ENCODE measurements at places on chromosomes 16 and 17.

DNA sequence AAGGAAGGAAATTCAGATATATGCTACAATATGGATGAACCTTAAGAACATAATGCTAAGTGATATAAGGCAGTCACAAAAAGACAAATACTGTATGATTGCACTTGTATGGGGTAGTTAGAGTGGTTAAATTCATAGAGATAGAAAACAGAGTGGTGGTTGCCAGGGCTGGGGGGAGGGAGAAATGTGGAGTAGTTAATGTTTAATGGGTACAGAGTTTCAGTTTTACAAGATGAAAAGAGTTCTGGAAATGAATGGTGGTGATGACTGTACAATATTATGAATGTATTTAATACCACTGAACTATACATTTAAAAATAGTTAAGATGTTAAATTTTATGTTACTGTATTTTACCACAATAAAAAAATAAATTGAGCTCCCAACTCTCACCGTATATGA is 157.9 kb downstream of the TOX3 start:
- DNase-seq: no peak

- no peak for DNase-seq
Measured at GRCh38 chr16:8850279-8850885, 18.4 kb downstream of the CARHSP1 start.

DNA sequence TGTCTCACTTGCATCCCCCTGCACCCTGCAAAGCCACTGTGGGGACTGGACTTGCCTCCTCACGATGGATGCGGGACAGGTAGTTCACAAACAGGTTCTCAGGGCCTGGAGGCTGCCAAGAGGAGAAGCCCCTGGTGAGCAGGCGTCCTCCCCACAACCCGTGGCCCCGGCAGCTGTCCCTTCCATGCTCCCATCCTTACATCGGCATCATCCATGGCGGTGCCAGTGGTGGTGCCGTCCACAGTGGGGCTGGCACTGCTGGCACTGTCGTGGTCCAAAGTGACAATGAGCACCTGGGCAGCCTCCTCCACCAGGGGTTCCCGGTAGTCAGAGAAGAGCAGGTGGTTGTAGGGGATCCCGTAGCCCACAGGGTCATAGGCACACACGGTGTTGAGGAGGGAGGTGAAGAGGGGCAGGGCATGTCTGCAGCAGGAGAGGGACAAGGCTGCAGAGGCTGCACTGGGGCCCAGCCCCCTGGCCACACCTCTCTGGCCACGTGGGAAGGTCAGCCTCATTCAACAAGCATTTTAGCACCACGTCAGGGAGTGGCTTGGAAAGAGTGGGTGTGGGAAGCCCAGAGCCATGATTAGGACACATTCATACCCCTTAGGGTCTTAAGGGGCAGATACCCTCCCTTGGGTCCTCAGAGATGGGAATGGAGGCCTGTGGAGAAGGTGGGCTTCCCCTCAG is 12.6 kb downstream of the HID1 start:
- no peak for DNase-seq

- no peak for DNase-seq
Measured at GRCh38 chr17:34447406-34447805, 84.4 kb upstream of the CCL1 start.

GRCh38 chr17:80426671-80427326 is 11.8 kb downstream of the ENDOV start:
- DNase-seq: peak; percentile 77

- no peak for DNase-seq
Measured at GRCh38 chr17:50492214-50492613, 13.6 kb downstream of the RSAD1 start.

GRCh38 chr17:40850293-40850972 is 16.6 kb downstream of the KRT12 start:
- DNase-seq: no peak

- DNase-seq: peak; percentile 54
Measured at GRCh38 chr17:43778337-43779144, at the start of gene DUSP3. DUSP3 (minus strand) TSS chr17:43778977; CDS start chr17:43778924, 53 bp downstream.

GRCh38 chr17:43350888-43351361 is 47.9 kb upstream of the ARL4D start:
- no peak for DNase-seq

DNA sequence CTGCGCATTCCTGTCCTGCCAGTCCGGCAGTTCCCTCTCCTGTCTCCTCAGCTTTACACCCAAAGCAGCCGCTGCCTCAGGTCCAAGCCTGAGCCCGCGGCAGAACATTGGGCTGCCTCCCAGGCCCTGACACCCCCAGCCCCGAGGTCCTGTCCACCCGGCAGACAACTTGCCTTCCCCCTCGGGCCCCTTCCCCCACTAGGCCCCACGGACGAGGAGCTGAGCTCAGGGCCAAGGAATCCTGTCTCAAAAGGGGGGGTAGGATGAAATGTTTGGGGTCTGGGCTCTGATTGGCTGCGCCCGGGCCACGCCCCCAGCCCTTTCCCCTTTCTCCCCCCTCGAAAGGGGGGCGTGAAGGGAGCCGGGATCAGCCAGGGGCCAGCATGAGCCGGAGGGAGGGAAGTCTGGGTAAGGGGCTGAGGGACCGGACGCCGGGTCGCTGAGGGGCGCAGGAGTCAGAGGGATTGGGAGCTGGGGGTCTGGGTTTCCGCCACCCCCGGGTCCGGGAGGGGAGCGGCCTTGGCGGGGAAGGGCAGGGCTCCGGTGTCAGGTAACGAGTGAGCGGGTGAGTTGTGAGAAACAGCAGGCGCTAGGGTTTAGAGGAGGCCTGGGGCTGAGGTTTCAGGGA is at the start of gene CTF1:
Gene CTF1 (plus strand): TSS at position 354 of the 628 bp plus-strand sequence. CDS start 30 bp downstream, at position 384.
- DNase-seq: no peak

DNA sequence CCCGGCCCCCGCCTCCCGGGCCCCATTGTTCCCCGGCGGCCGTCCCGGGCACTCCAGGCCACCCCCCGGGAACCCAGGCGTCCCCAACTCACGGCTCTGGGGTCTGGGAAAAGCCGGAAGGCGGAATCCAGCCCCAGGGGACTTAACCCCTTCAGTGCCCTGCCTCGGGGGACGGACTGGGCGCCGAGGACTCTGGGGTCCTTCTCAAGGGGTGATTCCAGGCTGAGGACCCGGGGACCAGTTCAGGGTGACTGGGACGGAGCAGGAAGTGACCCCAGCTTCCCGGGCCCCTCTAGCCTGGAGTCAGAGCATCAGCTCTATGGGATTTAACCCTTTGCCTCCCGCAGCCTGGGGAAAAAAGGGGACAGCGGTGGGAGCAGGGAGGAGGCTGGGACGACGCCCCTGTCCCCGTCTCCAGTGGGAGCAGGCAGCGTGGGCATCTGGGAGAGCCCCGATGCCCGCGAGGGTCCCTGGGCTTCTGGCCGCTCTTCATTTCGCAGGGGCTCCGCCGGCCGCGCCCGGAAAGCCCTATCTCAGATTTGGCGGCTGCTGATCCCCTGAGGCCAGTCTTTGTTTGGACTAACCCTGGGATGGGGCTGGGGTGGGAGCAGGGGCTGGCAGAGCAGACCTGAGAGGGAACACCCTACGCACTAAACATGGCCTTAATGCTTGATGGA is at the start of gene ZNF629:
Gene ZNF629 (minus strand): TSS at position 270 of the 677 bp plus-strand sequence. CDS start 2,723 bp downstream, outside the sequence.
- peak; percentile 22 for DNase-seq

DNA sequence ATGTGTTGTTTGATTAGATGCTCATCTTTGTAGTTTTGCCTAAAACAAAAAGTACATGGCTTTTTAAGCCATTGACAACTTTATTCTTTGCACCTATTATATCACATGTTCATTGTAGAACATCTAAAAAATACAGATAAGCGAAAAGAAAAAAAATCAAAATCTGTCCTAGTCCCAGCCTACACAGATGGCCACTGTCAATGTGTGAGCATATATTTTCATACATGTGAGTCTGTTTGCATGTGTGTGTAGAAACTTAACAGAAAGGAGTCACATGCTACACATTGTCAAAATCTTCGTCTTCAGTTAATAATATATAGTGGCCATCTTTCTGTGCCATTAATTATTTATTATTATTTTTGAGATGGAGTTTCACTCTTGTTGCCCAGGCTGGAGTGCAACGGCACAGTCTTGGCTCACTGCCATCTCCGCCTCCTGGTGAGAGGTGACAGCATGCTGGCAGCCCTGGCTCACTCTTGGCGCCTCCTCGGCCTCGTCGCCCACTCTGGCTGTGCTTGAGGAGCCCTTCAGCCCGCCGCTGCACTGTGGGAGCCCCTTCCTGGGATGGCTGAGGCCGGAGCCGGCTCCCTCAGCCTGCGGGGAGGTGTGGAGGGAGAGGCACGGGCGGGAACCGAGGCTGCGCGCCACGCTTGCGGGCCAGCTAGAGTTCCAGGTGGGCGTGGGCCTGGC is 68.5 kb upstream of the AMZ2 start:
- DNase-seq: no peak

DNA sequence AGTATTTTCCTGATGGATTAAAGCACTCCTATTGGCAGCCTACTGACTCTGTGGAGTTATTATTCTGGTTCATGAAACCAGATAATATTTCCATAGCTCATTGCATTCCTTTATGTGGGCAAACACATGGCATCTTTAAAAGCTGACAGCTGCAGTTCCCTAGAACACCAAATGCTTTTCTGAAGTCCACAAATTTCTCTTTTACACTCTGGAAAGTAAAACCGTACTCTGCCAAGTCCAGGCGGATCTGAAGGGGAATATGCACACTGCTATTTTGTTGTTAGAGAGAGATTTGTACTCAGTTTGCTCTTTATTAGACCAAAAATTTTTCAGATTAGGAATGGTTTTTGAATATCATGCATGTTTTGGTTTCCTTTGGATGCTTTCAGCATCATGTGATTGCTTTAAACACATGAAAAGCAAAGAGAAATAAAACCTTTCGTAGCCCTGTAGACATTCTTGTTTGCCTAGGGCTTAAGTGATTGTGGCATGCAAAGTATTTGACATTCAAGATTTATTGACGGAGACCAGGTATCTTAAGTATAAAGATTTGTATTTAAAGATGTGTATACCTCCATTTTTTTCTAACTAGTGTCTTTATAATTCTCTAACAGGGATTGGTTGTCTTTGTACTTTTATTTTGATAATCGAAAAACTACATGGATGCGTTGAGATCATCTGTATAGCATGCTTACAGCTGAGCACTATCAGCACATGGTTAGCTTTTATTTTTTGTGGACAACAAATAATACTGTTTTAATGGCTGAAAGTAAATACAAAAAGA is 19.5 kb downstream of the SEC14L1 start:
- no peak for DNase-seq

DNA sequence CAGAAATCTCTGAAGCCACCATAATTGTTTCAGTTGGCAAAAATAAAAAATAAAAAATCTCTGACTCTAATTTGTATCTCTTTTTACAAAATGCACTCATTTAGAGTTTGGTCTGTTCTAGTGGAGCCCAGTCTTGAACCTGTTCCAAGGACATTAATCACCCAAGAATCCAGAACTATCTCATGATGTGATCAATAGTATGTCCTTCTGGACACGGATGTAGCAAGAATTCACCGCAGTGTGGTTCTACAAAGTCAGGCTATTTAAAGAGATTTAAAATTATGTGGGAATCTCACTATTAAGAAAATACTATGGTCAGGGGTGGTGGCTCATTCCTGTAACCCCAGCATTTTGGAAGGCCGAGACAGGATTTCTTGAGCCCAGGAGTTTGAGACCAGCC is 21.8 kb upstream of the ANKFN1 start:
- no peak for DNase-seq

DNA sequence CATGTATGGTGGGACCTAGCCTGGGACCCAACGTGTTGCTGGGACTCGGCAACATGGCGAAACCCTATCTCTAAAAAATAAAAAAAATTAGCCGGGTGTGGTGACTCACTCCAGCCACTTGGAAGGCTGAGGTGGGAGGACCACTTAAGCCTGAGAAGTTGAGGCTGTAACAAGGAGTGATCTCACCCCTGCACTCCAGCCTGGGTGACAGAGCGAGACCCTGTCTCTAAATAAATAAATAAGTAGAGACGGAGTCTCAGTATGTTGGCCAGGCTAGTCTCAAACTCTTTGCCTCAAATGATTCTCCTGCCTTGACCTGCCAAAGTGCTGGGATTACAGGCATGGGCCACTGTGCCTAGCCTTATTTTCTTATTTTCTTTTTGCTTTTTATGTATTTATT is 10.1 kb upstream of the CNP start:
- no peak for DNase-seq

DNA sequence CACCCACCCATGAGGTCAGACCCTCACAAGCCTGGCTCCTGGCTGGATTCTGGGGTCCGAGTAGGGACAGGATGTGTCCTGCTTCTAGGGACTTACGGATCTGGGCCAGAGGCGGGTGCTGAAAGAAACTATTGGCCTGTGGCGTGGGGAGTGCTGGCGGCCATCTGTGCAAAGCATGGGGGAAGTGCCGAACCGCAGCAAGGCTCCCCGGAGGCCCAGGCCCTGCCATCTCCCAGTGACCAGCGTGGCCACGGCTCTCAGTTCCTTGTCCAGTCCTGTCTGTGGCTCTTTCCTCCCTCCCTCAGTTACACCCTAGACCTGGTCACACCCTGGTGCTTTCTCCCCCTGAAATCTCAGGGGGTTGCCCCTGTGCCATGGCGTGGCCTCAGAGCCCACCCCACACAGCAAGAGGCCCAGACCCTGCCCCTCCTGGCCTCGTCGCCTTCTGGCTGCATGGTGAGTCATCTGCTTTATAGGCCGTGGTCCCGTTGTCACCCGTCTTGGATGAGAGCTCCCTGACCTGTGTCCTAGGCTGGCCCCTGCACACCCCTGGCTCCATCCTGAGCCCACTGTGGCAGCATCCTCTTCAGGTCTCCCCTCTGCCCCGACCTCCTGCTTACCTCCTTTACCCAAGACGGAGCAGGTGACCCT is 54.5 kb downstream of the PRMT7 start:
- DNase-seq: no peak

GRCh38 chr17:63356337-63356757 is 89.8 kb downstream of the CYB561 start:
- no peak for DNase-seq

DNA sequence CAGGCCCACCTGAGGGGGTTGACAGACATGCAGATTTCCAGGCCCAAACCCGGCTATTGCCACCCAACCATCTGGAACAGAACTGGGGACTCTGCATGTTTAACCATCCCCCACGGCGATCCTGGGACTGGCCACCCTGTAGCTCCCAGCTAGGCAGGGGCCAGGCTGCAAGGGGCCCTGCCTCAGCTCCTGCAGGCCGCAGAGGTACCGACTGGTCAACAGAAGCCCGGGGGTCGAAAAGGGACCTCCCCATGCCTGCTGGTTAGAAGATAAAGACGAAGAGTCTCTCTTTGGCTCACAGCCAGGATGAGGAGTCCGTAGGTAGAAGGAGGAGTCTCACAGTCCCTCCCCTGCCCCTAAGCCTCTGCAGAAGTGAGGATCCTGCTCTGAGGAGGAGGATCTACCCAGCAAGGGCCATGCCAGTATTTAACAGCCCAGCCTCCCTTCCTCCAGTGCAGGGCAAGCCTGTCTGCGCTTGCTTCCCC is 223.4 kb upstream of the TNRC6C start:
- no peak for DNase-seq

- DNase-seq: no peak
Measured at GRCh38 chr16:3060339-3061127, 4.9 kb upstream of the IL32 start.

DNA sequence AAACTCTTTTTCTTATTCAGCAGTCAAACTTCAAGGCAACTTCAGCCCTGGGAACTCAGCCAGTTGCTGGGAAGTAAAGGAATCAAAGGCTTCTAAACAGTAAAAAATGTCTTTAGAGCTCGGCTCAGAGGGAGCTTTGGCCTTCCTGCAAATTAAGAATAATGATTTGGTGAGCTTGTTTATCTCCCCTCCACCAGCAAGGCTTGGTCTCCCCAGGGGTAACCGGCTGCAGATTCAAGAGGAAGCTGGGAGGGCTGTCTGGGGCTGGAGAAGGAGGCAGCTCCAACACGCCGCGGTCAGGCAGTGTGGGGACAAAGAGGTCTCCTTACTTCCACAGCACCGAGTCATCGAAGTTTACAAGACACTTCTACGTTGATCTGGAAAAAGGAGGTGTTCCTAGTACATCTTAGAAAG is 17.7 kb upstream of the DOC2B start:
- no peak for DNase-seq

GRCh38 chr16:21656795-21657768 is 4.7 kb upstream of the IGSF6 start:
- DNase-seq: no peak
